ENCODE measurements at places on chromosomes 2 and 18. TPM values are rescaled to one million over a fixed set of nuclear protein-coding genes. Genes with fewer than 3 reads are reported as not detected.

DNA sequence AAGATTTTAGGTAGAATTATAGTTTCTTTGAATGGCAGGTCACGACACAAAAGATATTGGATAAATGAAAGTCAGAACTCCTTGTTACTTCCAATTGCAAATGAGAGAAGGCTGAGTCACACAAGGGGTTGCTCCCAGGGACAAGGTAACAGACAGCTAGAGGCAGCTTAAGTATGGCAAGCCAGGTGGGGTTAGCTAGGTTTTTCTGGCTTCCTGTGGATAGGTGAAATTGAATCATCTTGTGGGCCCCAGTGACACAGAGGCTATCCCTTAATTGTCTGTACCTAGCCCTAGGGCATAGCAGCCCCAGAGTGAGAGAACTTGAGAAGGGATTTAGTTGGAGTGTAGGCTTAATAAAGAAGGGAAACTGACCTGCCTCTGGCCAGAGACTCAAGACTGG is 407.7 kb upstream of the SLC8A1 start:
- no peak for DNase-seq

Gene CRACDL
- 17.0 TPM for total RNA-seq

Gene BOK
- total RNA-seq, result 28.5 TPM

DNA sequence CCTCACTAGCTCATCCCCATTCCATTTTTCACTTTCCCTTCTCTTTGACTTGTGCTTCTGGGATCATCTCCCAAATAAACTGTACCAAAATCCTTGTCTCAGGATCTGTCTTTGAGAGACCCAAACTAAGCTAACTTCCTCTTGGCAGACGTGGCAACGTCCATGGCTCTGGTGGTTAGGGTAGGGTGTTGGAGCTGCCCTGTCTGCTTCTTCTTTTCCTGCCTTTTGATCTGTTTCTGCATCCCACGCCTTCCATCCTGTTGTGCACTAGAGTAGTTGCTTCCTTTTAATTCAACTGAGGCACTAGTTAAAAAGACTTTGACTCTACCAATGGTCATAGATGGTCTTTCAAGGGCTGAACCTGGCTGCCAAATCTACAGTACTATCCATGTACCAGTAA is 5.5 kb upstream of the MAP4K4 start:
- DNase-seq, result no peak

- no peak for DNase-seq
Observed at GRCh38 chr2:172094294-172095145, 8.2 kb downstream of the DLX2 start.

- DNase-seq, result no peak
Observed at GRCh38 chr2:68715353-68716041, 19.1 kb upstream of the ARHGAP25 start.

DNA sequence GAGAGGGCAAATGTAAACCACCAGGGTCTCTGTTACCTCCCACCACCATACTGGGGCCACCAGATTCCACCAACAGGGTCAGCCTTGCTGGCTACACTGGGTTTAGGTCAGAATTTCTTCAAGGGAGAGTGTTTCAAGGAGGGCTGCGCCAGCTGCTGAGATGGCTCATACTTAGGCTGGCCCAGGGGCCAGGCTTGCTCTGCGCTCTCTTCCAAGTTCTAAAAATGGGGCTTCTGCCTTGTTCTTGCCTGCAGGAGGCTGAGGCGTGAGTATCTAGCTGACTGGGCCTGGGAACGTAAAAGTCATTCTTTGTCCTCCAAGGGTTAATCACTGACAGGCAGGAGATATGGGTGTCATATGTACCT is 28.1 kb downstream of the MRPL33 start:
- DNase-seq, result no peak

GRCh38 chr2:147937744-147938349 is 82.7 kb downstream of the ORC4 start:
- DNase-seq, result no peak

Gene STPG4
- total RNA-seq, result 0.25 TPM

DNA sequence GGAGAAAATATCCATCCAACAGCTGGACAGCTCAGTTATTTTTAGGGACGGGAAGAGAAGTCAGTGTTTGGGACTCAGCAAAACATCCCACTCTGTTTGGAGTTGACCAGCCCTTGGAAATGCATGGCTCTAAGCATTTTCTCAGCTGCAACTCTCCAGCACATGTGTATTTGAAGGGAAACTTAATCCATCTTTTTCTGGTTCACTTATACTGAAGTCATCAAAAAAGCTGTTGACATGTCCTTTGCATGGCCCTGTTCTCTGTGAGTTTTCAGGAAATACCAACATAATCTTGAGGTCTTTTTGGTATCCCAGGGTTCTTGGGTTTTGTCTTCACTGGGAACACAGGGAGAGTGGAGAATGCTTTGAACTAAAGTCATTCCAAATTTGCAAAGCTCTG is 91.9 kb upstream of the CELF4 start:
- DNase-seq, result no peak

GRCh38 chr18:75752740-75753263 is 325.3 kb upstream of the SMIM21 start:
- peak; percentile 75 for DNase-seq

DNA sequence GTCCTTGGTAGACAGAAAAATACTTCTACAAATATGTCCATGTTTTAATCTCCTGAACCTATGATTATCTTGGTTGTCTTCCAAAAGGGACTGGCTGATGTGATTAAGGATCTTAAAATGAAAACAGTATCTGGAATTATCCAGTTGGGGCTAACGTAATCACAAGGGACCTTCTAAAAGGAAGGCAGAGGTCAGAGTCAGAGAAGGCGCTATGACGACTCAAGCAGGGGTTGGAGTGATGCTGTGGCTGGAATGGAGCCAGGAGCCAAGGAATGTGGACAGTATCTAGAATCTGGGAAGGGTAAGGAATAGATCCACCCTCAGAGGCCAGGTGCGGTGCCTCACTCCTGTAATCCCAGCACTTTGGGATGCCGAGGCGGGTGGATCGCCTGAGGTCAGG is 4.2 kb upstream of the USP14 start:
- DNase-seq, result no peak

- no peak for DNase-seq
Observed at GRCh38 chr2:32128636-32129035, 37.0 kb upstream of the SLC30A6 start.

GRCh38 chr2:230318190-230319121 is 8.5 kb upstream of the SP140L start:
- no peak for DNase-seq

DNA sequence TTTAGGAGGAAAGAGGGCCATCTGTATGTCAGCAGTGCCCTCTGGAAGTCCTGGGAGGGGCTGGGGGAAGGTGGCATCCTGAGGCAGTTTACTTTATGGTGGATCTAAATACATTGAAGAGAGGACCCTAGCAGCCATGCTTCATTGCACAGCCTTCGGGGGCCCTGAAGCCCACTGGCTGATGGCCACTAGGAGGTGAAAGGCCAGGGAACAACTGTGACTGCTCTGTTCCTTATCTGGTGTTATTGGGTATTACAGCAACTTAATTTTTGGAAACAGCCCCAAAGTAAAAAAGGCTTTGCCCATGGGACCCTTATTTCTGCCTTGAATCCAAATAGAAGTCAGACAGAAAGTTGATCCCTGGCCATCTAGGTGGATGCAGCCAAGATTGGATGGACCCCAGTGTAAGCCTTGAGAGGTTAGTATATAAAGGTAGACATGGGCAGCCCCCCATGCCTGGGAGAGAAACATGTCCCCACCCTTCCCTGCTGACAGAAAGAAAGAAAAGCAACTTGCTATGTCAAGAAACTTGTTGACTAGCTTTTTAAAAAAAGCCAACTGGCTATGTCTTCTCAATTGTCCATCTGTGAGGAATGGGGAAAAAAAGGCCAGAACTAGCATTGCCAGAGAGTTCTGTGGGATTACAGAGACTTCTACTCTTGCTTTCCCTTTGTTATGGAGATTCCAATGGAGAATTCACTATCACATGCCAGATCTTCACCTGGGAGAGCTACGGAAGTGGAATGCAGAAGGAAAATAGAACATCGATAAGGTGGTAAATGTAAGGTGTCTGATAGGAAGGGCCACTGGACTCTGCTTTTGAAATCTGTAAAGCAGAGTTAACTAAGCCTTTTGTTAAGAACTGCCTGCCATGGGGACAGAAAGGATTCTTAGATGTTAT is 58.6 kb upstream of the OSR1 start:
- no peak for DNase-seq

GRCh38 chr2:81247648-81248047 is 943.1 kb upstream of the LRRTM1 start:
- no peak for DNase-seq

Gene ABCG8
- not detected for total RNA-seq

DNA sequence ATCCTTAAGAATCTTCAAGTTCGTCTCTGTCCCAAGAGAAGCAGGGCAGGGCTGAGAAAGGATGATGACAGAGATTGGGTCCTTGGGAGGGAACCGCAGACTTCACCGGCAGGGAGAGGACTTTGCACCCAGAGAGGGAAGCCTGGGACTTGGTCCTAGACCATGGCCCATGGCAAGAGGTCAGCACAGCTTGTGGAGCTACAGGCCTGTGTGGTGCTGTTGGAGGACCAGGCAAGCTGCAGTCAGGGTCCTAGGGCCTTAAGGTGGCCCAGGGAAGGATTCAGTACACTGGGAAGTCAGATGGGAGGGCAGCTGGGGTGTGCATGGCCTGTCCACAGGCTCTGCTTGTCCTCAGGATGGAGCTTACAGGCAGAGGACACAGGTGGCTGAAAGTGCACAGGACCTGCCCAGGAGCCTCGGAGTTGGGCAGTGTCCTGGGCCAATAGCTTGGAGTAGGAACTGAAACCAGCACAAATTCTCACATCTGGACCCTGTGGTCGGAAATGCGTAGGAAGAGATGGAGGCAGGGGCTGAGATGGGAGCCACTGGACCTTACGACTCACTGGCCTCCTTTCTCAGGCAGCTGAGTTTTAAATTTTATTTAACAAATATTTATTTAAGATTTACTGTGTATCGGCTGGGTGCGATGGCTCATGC is 56.4 kb upstream of the TCF7L1 start:
- DNase-seq, result no peak

Gene FSHR
- not detected for total RNA-seq

DNA sequence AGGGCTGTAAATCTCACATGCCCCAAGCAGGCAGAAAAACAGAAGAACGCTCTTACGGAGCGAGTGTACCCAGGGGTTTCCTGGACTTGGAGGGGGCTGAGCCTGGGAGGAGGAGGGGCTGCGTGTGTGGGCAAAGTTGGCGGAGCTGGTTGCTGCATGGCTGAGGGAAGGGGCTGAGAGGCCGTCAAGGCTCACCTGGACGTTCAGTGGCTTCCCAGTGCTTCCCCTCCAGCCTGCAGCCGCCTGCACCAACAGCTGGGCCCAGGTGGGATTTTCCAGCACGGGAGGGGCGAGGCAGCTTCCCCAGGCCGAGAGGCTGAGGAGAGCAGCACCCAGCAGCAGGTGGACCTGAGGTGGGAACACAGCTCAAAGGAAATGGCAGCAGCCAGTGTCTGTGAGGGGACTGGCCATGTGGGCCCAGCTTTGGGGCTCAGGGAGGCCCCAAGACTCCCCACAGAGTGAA is 70.6 kb upstream of the CTDP1 start:
- peak; percentile 62 for DNase-seq

- DNase-seq, result no peak
Observed at GRCh38 chr18:48531908-48532307, 6.9 kb upstream of the CTIF start.

DNA sequence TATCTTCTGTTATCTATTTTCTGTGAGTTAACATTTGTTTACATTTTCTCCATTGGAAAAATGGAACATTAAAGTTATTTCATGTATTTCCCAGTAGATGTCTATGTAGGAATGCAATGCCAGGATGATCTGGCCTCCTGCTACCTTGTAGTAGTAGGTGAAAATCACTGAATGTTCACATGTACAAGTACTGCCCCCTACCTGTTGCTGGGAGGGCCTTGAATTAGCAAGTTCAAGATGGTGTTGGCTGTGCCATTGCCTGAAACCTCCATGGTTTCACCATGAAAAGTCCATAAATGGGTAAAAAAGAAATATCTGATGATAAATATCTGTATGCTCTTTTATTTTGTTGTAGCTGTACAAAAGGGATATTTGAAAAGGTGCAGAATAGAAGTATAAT is 30.7 kb downstream of the XRCC5 start:
- no peak for DNase-seq

Gene ALLC
- not detected for total RNA-seq

Gene TYMS
- total RNA-seq, result 49.5 TPM

Gene PLGLB2
- 6.5 TPM for total RNA-seq

Gene CYP1B1
- 135 TPM for total RNA-seq

DNA sequence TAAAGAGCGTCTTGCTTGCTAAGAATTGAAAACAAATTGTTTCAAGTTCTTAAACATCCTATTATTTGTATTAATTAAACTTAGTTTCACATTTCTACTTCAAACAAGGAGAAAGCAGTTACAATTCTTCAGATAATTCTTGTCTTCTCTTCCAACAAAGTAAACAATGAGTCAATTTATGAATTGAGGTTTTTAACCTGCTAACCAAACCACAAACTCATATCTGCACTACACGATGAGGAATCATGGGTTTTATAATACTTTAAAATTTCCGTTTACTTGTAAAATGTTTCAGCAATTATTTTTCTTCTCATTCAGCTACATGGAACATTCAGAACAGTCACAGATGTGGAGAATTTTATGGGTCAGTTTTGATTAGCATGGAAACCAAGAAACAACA is 114.2 kb downstream of the SPIRE1 start:
- DNase-seq, result no peak

DNA sequence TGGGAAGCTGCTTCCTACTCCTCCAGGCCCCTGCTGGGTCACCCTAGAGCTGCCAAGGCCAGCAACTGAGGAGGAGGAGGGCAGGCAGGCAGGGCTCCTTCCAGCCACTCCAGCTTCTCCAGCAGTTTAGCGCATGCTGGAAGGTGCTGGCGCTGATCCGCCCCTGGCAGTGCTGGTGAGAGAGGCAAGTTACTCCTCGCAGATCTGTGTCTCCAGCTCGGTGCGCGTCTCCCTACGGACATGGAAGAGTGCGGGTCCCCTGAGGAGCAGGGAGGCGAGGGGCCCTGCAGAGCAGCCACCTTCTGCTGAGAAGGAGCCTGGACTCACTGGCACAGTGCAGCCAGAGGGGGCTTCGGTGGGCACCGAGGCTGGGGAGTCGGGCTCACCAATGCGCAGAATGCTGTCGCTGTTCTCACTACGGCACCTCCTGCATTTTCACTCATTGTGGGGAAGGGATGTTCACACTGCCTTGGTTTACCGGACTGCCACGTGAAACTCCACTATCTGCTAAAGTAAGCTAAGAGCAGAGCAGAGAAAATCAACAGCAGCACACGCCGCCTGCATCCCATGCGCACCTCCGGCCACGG is 206.0 kb downstream of the HDAC4 start:
- DNase-seq, result peak; percentile 81

DNA sequence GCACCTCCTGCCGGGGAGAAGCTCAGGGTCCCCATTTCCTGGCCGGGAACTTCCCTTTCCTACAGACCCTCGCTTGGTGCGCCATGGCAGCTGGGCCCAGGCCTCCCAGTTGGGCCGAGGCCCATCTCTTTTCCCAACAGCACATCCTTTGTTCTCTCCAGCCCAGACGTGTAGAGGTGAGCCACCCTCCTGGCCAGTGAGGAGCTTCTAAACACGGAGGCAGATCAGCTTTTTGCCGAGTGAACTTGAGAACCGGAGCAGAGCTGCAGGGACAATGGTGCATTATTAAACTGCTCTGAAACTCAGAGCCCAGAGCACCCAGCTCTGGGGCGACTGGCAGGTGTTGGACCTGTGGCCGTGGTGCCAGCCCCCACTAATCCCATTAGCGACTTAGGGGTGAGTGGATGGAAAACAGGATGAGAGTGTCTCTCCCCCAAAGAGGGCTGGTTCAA is 25.4 kb downstream of the SH3BP4 start:
- DNase-seq, result no peak

GRCh38 chr18:40662898-40663437 is 1292.1 kb upstream of the PIK3C3 start:
- DNase-seq, result peak; percentile 49

GRCh38 chr2:85071096-85071495 is 62.1 kb upstream of the TCF7L1 start:
- no peak for DNase-seq

- no peak for DNase-seq
Observed at GRCh38 chr2:144597894-144598593, 78.1 kb upstream of the ZEB2 start.

Data from chondrocyte (in vitro differentiated cells).